ENCODE measurements at places on chromosomes 4 and X.

- no peak for DNase-seq
Measured at GRCh38 chr4:16775411-16776154, 122.9 kb downstream of the LDB2 start.

- DNase-seq: no peak
Measured at GRCh38 chrX:16873106-16873505, 2.9 kb upstream of the RBBP7 start.

- no peak for DNase-seq
Measured at GRCh38 chrX:143363419-143363818, 153.9 kb downstream of the SPANXN3 start.

GRCh38 chr4:153332936-153333335 lies 11.6 kb upstream of the MND1 start:
- DNase-seq: no peak

DNA sequence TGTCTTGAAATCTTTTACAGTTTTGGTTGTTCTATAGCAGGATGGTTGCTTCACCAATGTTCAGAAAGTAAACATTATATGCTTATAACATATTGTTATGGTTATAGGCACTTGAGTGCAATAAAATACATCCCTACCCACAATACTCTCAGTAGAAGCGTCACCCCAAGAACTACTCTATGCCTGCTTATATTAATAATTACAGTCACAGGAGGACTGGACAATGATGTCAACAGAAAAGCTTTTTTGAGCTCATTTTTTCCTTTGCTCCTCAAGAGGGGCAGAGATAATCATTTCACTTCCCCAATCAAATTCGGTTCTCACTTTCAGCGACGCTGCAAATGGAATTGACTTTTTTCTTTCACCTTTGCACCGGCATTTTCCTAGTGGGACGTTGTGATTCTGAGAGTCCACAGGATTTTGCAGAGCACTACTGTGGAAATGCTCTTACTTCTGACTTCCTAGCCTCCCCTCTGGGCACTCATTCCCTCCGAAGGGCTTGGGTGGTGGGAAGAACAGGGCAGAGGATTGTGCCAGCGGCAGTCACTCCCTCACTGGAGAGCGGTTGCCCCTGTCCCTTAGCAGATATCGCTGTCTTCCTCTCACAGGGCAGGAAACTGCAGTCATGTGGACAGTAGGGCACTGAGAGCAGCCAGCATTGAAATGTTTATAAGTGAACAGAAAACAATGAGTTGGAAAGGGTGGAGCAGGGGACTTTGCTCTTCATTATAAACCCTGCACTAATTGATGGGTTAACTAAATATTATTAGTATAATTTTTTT lies 24.9 kb upstream of the SGMS2 start:
- no peak for DNase-seq

GRCh38 chr4:172143605-172144314 lies 330.6 kb downstream of the GALNTL6 start:
- DNase-seq: no peak

DNA sequence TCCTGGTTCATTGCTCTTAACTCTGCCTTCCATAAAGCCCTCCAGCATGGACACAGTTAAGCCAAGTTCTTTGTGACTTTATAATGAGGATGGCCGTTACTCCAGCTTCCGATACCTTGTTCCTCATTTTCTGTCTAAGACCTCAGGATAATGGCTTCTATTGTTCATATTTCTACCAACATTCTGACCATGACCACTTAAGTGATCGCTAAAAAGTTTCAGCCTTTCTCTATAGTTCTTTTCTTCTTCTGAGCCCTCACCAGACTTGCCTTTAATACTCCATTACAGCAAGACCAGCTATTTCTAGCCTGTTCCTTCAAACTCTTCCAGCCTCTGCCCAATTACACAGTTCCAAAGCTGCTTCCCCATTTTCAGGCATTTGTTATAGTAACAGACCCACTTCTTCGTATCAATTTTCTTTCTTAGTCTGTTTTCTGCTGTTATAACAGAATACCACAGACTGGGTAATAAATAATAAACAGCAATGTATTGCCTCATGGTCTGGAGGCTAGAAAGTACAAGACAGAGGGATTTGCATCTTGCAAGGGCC lies 12.3 kb downstream of the RNF175 start:
- no peak for DNase-seq

- DNase-seq: peak; percentile 72
Measured at GRCh38 chrX:77910108-77910840, at the start of gene ATP7A. Gene ATP7A (plus strand): TSS chrX:77910693. CDS start chrX:77971642, 60,949 bp downstream.

DNA sequence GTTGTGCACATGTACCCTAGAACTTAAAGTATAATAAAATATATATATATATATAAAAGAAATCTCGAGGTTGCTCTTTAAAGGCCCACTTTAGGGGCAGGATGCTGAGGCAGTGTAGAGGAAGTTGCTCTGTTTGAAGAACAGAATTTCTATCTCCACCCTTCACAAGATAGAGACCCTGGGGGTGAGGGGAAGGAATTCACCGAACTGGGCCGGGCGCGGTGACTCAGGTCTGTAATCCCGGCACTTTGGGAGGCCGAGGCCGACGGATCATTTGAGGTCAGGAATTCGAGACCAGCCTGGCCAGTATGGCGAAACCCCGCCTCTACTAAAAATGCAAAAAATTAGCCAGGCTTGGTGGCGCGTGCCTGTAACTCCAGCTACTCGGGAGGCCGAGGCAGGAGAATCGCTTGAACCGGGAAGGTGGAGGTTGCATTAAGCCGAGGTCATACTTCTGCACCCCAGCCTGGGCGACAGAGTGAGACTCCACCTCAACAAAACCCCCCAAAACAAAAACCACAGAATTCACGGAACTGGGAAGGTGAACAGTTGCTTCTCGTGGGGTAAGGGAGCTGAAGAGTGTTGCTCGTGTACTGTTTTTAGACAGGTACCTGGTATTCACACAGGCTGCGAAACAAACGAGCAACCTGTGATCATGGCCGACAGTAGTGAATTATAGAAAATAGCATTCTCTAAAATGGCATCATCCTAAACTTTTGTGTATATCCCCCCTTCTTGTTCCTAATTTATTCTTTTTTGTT lies 6.2 kb downstream of the PLAC8 start:
- no peak for DNase-seq

- no peak for DNase-seq
Measured at GRCh38 chrX:154298312-154298711, 2.7 kb downstream of the TKTL1 start.

- DNase-seq: no peak
Measured at GRCh38 chr4:187366530-187366929, 629.0 kb upstream of the ZFP42 start.

DNA sequence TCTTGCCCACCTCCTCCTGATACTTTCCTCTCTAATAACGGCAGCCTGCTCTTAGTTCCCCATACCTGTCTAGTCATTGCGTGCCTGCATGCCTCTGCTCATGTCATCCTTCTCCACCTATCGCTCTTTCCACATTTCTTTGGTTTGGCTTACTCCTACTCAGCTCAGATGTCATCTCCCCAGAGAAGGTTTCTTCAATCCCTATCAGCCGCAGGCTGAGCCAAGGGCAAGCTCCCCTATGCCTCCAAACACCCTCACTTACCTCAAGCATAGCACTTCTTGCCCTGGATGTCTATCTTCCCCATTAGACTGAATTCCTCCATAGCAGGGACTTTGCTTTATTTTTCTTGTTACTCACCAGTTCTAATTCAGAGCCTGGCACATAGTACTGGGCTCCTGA lies 26.6 kb downstream of the FRMD7 start:
- no peak for DNase-seq

DNA sequence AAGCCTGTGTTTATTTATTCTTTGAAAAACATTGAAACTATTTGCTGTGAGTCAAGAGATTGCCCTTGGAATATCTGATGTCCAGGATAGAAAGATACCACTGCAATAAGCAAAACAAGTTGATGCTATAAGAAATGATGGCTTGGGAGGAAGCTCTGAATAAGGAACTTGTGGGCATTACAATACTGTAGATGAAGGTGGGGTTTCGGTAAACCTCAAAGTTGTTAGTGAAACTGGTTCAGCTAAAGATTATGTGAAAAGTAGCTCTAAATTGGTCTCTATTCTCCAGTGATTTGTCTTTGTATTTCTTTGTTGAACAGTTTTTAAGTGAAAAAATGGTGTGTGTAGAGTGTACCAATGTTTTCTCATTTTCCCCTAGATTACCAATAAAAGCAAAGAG lies 128.7 kb downstream of the AKAP4 start:
- DNase-seq: no peak

GRCh38 chr4:15043226-15043625 lies 40.9 kb downstream of the CPEB2 start:
- no peak for DNase-seq

DNA sequence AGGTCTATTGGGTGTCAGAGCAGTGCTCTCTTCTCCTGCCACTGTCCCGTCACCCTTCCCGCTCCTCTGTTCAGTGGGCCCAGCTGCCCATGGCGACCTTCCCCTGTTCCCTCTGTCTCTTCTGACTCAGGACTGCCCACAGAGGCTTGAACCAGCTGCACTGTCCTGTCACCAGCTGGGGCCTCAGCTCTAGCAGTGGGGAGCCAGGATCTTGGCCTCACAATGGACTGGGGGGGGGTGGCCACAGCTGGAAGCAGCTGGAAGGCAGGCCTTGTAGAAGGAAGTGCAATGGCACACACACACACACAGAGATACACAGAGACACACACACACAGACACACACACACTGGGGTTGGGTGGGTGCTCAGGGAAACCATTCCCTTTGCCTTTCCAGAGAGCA lies 114.0 kb upstream of the PJA1 start:
- no peak for DNase-seq

GRCh38 chrX:38992441-38993096 lies 191.3 kb downstream of the MID1IP1 start:
- no peak for DNase-seq

DNA sequence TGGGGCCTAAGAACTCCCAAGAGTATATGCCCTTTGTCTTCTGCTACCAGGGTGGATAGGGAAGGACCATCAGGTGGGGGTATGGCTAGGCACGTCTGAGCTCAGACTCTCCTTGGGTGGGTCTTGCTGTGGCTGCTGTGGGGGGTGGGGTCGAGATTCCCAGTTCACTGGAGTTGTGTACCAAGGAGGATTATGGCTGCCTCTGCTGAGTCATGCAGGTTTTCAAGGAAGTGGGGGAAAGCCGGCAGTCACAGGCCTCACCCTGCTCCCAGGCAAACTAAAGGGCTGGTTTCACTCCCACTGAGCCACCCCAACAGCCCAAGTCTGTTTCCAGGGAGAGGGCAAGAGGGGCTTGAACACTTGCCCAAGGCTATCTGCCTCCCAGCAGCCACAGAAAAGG lies 249.7 kb downstream of the NR3C2 start:
- DNase-seq: no peak

DNA sequence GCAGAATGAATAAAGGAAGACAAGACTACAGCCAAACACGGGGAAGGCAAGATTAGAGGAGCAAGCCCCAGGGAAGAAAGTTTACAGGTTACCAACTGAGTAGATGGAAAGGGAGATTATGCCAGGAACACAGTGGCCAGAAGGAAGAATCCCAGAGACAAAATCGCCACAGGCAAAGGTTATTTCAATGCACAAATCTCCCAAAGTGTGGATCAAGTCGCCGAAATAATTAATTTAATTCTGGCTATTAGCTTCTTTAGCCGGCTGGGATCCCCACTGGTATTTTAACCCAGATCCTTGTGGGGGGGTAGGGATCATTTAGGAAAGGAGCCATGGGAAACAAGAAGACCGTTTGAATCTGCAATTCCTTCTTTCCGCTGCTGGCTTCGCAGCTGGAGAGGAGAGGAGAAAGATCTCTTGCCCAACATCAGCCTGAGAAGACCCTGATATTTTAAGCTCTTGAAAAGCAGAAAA lies 171.0 kb downstream of the DHX15 start:
- no peak for DNase-seq

DNA sequence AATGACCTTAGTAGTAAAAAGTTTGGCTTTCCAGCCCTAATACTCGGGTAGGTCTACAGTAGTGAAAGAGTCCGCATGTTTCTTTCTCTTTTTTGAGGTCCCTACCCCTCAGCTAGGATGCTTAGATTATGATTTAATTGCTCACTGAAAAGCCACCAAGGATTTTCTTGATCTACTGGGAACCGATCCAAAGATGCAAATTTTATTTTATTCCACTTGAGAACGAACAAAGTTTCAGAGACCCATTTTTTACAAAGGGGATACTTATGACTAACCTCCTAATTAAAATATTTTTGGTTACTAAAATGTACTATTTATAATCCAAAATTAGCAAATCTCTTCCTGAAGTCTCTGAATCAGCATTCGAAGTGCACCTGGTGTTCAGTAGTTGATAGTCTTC lies 14.3 kb upstream of the PDHA2 start:
- DNase-seq: no peak

DNA sequence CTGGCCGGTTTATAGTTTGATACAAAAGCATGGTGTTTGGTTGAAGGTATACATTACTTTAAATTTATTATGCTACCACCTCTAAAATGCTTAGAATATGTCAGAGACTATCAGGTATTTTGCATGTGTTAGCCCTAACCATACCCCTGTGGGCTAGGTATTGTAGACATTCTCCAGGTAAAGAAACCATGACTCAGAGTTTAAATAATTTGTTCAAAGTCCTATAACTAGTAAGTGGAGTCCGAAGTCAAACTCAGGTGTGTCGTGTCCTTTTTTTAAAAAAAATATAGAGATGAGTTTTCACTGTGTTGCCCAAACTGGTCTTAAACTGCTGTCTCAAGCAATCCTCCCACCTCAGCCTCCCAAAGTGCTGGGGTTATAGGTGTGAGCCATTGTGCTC lies 12.4 kb downstream of the LAP3 start:
- DNase-seq: no peak

DNA sequence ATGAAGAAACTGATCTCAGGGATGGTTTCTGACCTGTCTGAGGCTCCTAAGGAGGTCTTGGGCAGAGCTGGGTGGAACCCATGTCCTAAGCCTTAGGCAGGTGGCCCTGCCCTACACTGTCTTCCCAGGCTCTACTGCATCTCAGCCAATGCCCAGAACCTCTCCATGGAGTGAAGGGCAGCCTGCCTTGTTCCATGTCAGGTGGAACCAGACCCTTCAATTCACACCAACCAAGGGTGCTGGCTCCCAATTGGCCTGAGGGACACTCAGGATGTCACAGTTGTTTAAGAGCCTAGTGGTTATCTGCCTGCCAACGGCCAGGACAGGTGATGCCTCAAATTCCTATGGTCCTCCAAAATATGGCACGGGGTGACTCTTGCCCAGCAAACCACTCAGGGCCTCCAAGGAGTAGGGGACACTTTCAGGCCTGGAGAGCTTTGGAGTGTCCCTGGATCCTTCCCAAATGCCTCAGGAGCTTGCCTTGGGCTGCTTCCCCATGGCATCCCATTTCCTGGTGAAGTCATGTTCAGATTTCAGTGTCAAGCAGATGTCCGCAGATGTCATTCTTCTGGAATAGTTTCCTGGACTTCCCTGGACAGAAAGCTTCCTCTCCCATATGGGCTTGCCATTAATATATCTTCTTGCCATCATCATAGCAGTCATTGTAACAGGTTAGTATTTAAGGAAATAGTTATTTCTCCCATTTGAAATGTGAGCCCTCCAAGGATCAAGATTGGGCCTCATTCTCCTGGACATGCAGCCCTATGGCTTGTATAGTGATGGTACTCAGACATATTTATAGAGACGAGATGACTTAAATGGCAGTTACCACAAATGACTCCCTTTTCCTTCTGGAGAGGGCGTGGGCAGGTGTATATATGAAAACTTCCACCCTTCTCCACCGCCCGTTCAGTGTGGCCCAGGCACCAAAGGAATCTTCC lies 67.1 kb downstream of the MED28 start:
- no peak for DNase-seq

- DNase-seq: no peak
Measured at GRCh38 chr4:146076081-146076480, 99.4 kb upstream of the LSM6 start.
